GM20000 (cell line): ENCODE measurements at places on chromosomes 6 and 20.

DNA sequence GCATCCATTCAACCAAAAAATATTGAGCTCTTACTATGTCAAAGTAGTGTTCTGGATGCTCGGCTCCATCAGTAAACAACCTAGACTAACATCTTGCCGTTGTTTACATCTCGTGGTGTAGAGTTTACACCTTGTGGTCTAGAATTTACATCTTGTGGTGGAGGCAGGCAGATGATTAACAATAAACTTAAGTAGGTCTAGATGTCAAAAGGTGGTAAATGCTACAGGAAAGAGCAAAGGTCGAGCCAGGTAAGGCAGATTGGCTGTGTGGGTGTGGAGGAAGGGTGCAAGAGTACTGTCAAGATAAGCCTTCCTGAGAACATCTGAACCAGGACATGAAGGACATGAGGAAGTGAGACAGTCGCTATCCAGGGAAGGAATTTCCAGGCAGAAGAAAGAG is 88.4 kb upstream of the ESR1 start:
- DNase-seq: no peak

GRCh38 chr20:34363465-34364222 is 571 bp downstream of the ITCH start:
- DNase-seq: no peak

DNA sequence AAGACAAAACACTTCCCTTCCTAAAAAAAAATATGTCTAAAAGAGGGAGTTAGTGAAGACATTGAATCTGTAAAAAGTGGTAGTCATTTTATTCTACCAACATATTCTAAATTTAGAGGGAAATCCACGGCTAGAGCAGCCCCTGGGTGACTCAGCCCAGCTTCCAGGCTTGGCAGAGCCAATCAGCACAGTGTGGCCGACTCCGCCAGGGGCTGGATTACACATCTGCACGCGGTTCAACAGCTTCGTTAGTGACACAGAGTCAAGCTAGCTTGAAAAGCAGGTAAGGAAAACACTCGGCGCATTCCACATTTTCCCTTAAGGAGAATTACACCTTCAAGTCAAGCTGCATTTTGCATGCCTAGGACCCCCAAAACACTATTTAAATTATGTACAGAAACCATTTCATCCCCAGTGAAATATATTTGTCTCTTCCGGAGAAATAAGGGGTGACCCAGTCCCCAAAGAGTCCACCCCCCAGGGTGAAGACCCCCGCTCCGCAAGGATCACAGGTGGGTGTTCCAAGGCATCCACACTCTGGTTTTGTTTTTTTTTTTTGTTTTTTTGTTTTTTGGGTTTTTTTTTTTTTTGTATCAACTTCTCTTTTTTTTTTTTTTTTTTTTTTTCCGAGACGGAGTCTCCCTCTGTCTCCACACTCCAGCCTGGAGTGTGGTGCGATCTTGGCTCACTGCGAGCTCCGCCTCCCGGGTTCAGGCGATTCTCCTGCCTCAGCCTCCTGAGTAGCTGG is 58.4 kb upstream of the ARID1B start:
- no peak for DNase-seq

DNA sequence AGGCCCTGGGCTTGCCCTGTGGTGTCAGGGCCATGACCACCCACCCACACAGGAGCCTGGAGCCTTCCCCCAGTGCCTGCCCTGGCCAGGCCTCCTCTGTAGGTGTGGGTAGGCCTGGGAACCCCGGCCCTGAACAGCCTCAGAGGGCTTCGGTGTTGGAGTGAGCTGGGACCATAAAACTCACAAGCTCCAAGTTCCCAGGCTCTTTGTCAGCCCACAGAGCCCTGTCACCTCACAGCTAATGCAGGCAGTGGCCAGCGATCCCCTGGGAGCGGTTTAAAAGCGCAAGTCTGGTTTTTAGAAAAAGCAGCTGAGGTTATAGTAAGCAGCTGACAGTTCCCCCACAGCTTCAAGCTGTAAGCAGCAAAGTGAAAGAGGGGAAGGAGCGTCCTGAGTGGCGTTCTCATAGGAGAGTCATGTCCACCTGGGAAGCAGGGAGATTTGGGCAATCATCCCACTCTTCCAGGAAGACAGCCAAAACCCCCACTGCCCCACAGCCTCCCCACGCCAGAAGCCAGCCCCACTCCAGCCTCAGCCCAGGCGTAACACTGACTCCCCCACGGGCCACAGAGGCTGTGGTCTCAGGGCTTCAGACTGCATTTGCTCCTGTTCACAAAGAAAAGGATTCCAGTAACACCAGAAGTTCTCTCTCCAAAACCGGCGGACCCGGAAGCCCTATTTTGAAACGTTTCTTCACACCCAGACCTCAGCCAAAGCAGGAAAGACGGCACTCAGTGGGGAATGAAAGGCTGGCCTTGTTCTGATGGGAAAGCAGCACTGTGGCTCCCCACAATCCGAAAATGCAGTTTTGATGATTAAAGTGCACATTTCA is 34.3 kb upstream of the FOXC1 start:
- no peak for DNase-seq

GRCh38 chr20:20211274-20211987 is 156.5 kb upstream of the INSM1 start:
- DNase-seq: no peak

DNA sequence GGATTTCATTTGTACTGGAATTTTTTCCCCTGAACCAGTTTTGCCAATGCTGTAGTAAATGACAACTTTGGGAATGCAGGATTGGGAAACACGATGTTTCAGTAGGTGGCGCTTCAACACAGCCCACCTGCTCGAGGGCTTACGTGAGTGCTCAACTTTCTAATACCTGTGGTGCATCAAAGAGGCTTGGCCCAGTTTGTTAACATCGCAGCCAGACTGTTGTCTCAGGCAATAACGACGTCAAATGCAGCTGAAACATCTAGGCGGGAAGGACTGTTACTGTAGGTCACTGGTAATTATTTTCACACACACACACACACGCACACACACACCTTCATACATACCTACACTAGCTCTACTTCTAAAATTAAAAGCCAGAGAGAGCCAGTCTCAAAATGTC is 815.5 kb upstream of the SLC35B3 start:
- peak; percentile 7 for DNase-seq

- no peak for DNase-seq
Observed at GRCh38 chr6:53317861-53318260, 30.9 kb downstream of the ELOVL5 start.

GRCh38 chr6:36219081-36219480 is 22.5 kb downstream of the BRPF3 start:
- DNase-seq: no peak

DNA sequence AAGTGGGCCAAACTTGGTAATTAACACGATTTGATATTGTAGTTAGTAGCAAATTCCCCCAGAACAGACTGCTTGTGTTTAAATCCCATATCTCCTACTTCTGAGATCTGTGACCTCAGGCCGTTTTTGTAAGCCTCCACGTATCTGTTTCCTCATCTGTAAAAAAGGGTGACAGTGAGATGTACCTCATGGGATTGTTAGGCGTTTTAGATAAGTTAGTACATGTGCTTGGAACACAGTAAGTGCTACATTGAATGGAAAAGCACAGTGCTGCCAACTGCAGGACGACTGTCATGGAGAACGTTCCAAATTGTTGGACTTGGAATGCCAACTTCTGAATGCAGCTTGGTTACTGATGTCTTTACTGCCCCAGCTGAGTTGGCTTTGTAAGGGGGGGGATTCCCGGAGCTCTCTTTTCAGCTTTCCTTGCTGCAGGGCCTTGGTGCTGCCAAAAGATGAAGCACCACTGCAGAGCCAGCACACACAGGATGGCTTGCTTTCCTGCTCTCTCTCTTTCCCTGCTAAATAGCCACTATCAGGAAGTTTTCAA is 108.6 kb downstream of the OPN5 start:
- DNase-seq: no peak

DNA sequence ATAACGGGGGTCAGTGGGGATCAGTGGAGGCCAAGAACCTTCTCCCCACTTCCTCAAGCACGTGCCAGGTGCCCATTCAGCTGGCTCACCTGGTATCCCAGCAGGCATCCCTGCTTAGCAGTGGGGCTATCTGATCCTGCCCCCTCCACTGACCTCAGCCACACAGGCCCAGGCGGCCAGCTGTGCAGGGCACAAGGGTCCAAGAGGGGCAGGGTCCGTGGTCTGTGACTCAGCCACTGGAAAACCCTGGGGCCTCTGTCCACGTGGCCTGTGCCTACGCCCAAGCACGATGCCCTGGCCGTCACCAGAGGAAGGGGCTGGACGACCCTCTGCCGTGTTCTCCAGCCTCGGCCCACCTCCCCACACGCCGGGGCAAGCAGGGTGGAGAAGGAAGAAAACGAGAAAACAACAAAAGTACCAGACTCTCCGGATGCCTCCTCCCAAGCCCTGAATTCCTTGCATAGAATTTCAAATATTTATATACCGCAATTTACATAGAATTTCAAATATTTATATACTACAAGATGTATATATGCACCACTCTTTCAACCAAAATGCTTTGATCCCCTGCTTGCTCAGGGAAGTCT is 12.1 kb downstream of the PXDC1 start:
- no peak for DNase-seq

- no peak for DNase-seq
Observed at GRCh38 chr6:4057036-4057435, 21.9 kb downstream of the FAM217A start.

GRCh38 chr6:3349388-3350251 is 90.9 kb downstream of the PSMG4 start:
- DNase-seq: no peak

GRCh38 chr6:16292942-16293341 is 54.6 kb downstream of the GMPR start:
- no peak for DNase-seq

DNA sequence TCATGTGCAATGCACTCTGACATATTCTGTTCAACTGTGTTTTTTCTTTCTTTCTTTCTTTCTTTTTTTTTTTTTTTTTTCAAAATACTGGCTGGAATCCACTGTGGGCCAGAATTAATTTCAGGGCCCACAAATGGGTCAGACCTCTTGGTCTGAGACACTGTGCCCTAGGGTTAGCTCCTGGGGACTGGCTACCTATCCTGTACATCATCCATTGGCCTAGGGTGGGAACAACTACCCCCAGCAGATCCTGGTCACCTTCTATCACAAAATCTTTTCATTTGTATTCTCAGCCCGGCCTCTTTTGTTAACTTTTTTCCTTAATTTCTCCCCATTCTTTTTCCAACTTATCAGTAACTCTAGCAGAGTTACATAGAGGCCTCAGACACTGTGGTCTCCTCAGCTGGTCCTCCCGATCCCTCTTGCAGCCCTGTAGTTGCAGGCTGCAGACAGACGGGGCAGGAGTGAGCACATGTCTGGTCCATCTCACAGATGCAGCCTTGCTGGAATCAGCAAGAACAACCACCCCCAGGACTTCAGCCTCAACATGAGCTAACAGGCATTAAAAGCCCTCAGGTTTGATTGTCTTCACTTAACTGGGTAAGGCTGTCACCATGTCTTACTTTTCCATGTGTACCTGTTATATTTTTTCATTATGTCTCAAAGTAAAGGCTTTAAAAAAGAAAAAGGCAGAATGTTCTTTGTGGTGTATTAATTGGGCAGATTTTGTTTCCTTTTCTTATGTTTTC is 41.3 kb downstream of the TXLNB start:
- DNase-seq: peak; percentile 64

DNA sequence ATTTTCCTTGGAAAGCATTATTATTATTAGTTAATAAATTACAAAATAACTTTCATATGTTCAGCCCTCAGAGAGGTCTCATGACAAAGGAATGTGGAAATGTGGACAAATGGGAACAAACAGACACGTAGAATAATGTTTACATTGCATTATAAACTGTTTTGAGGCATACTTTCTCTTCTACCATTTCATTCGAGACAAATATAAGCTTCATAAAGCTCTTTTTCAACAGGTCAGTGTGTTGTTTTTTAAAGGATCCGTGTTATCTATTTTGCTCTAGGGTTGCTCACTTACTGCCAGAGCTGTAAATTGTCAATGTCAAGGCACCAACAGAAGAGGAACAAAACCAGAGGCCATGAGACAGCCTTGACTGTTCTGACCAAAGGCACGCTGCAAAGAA is 256.8 kb downstream of the PHACTR1 start:
- no peak for DNase-seq

DNA sequence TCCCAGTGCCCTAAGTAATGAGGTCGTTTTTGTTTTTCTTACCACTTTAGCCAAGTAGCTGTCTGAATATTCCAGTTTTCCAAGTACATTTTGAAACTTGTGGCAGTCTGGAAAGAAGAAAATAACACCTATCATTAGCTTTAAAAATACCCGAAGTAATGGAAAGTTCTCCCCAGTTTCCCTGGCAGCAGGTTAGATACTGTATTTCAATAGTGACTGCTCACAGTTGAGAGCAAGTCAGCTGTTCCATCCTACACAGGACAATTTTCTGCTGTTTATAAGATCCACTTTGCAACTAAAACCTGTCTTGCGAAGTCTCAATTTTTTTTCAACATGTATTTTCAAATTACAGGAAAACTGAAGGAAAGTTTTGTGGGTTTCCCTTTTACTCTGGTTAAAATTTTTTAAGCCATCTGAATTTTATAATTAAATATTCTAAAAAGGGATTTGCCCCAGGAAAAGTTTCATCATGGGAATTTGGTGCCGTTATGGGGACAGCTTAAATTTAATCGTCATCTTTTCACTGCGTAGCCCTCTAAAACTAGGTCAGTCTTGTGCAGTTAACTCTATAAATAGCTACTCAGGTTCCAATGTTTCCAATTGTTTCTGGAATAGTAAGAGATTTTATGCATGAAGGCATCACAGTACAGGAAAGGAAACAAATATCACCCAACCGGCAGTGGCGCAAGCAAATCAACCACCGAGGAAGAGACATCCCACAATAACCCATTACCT is 96.9 kb downstream of the MBOAT1 start:
- DNase-seq: no peak

- no peak for DNase-seq
Observed at GRCh38 chr6:30093951-30094661, 18.5 kb upstream of the RNF39 start.

GRCh38 chr6:24574809-24575208 is 71.2 kb downstream of the KIAA0319 start:
- peak; percentile 42 for DNase-seq

GRCh38 chr6:6556161-6556737 is 32.3 kb upstream of the LY86 start:
- DNase-seq: no peak

GRCh38 chr6:30877419-30878262 is 6.7 kb upstream of the DDR1 start:
- peak; percentile 79 for DNase-seq

DNA sequence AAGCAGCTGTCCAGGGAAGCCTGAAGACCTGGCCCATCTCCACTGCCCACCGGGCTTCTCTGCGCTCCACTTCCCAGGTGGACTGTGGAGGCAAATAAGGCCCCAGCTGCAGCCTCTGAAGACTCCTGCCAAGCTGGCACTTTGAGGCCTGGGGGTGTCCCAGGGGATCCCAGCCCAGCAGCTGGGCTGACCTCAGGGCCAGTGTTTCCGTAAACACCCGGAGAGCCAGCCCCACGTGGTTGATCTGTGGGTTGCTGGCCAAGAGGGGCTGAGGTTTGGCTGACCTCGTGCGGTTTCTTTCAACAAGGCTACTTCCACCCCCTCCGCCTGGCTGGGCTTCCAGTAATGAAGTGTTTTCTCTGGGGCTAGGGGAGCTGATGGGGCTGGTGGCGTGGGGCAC is 12.4 kb upstream of the CCN5 start:
- peak; percentile 59 for DNase-seq

- DNase-seq: no peak
Observed at GRCh38 chr6:26187981-26188635, 100.9 kb downstream of the HFE start.

- no peak for DNase-seq
Observed at GRCh38 chr20:10240655-10241054, 22.0 kb downstream of the SNAP25 start.

GRCh38 chr6:87514831-87515230 is 42.1 kb downstream of the SLC35A1 start:
- DNase-seq: no peak

- peak; percentile 77 for DNase-seq
Observed at GRCh38 chr6:53725791-53726575, 60.4 kb upstream of the KLHL31 start.

GRCh38 chr6:1389369-1390132 is at the start of gene FOXF2:
Gene FOXF2, plus strand, starts transcription at chr6:1389576. Its CDS starts 372 bp downstream, at chr6:1389948.
- DNase-seq: peak; percentile 47
